ENCODE measurements at places on chromosomes 6 and 20.
A peak's percentile ranks its signal among the peaks of the same experiment; 100 is the strongest.

DNA sequence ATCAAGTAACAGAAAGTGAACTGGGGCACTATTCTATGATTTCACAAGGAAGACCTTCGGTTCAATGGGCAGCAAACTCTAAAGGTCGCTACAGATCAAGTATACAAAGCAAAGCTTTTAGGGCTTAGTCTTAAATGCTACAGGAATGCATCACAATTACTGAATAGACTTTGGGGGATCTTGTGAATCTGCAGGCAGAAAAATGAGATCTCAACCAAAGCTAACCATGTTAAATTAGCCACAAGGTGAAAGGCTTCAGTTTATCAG lies 98.0 kb upstream of the TMEM30A start:
- DNase-seq: no peak
- peaks cover 9% of the 10 kb centered on the region for H3K27me3 ChIP-seq
- no peak overlapping the region for H3K27ac ChIP-seq
- H3K36me3 ChIP-seq: no peaks in the 10 kb centered on the region
- H3K4me3 ChIP-seq: no peak overlapping the region
- no peaks in the 10 kb centered on the region for H3K4me1 ChIP-seq

DNA sequence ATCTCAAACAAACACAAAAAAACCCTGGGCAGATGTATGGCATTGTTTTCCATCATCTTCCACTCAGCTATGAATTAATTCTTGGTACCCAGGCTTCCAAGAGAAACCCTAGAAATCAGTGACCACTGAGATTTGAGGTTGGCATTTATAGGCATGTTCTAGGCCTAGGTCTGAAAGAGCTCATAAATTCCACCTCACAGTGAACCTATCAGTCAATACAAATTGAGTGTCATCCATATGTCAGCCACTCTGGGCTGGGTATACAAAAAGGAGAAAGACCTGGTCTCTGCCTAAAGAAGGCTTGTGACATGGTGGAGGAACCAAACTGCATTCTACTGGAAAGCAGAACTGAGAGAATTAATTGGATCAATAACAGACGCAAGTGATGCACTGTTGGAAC lies 30.2 kb downstream of the C20orf173 start:
- H3K4me3 ChIP-seq: no peak overlapping the region
- peak overlapping the region; percentile 8 for H3K27ac ChIP-seq
- peaks cover 53% of the 10 kb centered on the region for H3K36me3 ChIP-seq
- no peaks in the 10 kb centered on the region for H3K27me3 ChIP-seq

- H3K27me3 ChIP-seq: no peaks in the 10 kb centered on the region
- H3K4me1 ChIP-seq: peaks cover 3% of the 10 kb centered on the region
- H3K4me3 ChIP-seq: no peak overlapping the region
- H3K36me3 ChIP-seq: peaks cover 39% of the 10 kb centered on the region
Observed at GRCh38 chr20:43694763-43695162, 27.8 kb downstream of the MYBL2 start.

DNA sequence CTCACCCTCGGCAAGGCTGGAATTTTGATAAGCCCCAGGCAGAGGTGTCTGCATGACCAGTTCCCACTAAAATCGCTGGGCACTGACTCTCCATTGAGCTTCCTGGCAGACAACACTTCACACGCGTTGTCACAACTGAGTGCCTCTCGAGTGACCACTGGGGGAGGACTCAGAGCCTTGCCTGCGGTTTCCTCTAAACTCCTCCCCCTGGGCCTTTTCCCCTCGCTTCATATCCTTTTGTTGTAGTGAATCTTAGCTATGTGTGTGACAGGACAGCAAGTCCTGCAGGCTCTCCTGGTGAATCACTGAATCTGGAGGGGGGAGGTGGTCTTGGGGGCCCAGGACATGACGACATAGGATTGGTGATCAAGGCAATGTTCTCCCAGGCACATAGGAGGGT lies 670.8 kb downstream of the PRKN start:
- no peaks in the 10 kb centered on the region for H3K27me3 ChIP-seq
- no peak for DNase-seq
- no peak overlapping the region for H3K4me3 ChIP-seq
- no peaks in the 10 kb centered on the region for H3K36me3 ChIP-seq

DNA sequence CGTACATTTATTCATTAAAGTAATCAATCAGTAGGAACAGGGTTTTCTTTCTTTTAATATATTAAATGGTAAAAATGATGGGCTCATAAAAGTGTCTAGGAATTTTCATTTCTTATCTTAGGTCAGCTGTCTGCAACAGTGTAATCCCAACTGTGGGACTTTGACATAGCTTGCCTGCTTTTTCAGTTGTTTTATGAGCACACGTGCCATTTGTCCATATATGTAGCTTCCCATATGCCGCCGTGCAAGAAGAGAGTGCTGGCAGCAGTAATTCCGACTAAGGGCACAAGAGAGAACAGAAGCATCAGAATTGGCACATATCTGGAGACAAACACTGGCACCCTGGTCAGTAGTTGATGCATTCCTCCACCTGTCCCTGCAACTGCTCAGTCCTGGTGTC lies 20.9 kb upstream of the EEF1E1 start:
- no peak overlapping the region for H3K27ac ChIP-seq
- H3K27me3 ChIP-seq: peaks cover 14% of the 10 kb centered on the region
- H3K4me3 ChIP-seq: no peak overlapping the region
- no peaks in the 10 kb centered on the region for H3K36me3 ChIP-seq
- no peak for DNase-seq

DNA sequence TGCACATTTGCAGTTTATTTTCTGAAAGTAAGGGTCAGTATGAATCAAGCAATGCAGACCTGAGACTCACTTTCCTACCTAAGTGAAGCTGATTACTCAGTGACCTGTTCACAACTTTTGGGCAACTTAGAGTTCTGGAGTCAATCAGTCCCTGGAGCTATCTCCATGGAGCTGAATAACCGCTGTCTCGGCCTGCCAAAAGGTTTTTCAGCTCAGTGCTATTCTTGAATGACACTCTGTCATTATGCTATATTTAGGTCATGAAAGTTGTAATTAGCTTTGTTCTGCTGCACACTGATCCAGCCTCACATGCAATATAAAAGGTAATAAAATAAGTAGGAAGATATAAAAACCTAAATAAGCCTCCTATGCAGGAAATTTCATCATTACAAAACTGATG lies 356.0 kb downstream of the BMP2 start:
- H3K4me3 ChIP-seq: no peak overlapping the region
- no peaks in the 10 kb centered on the region for H3K36me3 ChIP-seq
- H3K27me3 ChIP-seq: no peaks in the 10 kb centered on the region
- H3K4me1 ChIP-seq: no peaks in the 10 kb centered on the region
- no peak for DNase-seq
- no peak overlapping the region for H3K27ac ChIP-seq

DNA sequence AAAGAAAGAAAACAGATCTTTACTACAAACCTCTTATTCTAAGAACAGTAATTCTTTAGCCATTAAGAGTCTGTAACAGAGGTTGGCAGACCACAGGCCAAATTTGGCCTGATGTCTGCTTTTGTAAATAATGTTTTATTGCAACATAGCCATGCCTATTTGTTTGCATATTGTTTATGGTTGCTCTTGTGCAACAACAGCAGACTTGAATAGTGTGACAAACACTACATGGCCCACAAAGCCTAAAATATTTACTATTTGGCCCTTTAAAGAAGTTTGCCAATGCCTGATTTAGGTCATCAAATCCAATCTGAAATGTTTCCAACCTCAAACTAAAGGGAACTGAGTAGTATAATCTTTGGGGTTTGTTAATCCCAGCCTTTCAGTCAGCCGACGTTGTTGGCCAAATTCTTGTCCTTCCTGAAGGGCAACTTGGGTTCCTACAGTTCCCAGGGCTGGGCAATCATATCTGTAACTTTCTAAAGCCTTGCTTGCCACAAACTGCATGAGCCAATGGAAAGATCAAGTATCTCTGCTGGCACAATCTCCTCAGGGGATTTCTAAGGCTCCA lies 33.9 kb upstream of the TBC1D20 start:
- H3K36me3 ChIP-seq: peaks cover 58% of the 10 kb centered on the region
- H3K27me3 ChIP-seq: no peaks in the 10 kb centered on the region
- no peak overlapping the region for H3K27ac ChIP-seq
- no peak for DNase-seq
- no peaks in the 10 kb centered on the region for H3K4me1 ChIP-seq

GRCh38 chr6:79548304-79548703 lies 11.1 kb upstream of the LCA5 start:
- no peak for DNase-seq
- H3K27ac ChIP-seq: no peak overlapping the region
- H3K27me3 ChIP-seq: no peaks in the 10 kb centered on the region
- H3K36me3 ChIP-seq: no peaks in the 10 kb centered on the region

DNA sequence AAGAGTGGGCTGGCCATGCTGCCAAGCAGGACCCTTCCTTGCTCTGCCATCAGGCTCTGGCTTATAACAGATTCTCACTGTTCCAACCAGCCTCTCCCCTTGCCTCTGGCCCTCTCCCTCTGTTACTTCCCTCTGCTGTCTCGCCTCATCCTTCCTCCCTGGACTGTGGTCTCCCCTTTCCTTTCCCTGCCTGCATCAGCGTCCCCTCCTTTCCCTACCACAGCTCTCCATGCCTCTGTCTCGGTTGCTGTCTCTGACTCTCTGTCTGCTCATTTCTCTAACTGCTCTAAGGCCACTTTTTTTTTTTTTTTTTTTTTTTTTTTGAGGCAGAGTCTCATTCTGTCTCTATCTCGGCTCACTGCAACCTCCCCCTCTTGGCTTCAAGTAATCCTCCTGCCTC lies 173.4 kb downstream of the PTPRT start:
- H3K4me3 ChIP-seq: no peak overlapping the region
- peaks cover 2% of the 10 kb centered on the region for H3K27me3 ChIP-seq
- H3K4me1 ChIP-seq: no peaks in the 10 kb centered on the region

DNA sequence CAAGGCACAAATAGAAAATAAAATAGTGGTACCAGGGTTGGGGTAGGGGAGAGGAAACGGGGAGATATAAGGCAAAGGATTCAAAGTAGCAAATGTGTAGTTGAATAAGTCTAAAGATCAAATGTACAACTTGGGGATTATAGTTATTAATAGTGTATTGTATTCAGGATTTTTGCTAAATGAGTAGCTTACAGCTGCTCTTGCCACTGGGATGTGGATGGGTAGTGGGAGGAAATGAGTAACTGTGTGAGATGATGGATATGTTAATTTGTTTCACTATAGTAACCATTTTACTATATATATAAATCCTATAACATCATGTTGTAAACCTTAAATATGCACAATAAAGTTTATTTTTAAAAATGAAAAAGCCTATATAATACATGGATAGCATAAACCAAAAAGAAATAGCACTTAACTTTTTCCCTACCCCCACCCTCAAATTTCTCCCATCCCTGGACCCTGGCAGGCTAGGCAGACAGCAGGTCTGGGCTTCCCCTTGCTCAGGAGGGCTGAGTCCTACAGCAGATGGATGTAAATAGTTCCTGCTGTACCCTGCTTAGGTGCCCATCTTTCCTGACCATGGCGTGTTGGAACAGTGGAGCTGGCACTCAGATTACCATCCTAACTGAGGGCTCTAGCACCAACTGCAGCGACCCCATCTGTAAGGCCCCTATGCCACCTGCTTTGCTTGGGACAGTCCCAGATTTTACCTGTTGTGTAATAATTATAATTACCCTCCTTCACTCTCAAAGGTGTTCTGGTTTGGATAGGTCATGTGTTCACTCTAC lies 28.6 kb upstream of the PBOV1 start:
- DNase-seq: no peak
- no peaks in the 10 kb centered on the region for H3K36me3 ChIP-seq
- peaks cover 10% of the 10 kb centered on the region for H3K27me3 ChIP-seq
- no peaks in the 10 kb centered on the region for H3K4me1 ChIP-seq

DNA sequence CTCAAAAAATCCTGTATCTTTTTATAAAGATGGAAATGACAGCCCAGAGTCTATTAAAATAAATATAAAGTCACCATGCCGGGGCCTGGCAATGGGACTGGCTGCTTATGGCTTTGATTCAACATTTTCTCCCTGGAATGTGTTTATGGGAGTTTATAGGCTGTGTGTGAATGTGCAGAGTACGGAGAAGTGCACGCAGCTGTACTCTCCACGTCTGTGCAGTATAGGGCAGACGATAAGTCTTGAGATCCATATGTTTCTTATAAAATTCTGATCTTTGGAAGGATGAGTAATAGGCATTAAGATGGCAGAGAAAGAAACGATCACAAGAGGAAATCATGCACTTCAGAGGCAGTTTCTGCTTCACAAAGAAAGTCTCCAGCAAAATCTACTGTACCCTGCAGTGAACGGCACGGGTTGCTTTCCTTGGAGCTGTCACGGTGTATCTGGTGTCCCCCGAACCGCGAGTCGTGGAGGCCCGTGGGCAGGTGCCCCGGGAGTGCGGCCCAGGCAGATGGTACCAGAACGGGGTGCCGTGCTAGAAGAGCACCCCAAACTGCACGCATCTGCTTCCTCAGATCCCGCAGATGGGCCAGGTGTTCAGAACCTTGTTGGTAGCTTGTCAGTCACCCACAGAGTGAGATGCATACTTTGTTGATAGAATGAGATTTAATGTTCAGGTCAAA lies 382.5 kb downstream of the TAF4 start:
- H3K27me3 ChIP-seq: peaks cover 2% of the 10 kb centered on the region
- H3K4me1 ChIP-seq: no peaks in the 10 kb centered on the region
- no peak for DNase-seq
- H3K4me3 ChIP-seq: no peak overlapping the region
- no peaks in the 10 kb centered on the region for H3K36me3 ChIP-seq
- H3K27ac ChIP-seq: no peak overlapping the region

DNA sequence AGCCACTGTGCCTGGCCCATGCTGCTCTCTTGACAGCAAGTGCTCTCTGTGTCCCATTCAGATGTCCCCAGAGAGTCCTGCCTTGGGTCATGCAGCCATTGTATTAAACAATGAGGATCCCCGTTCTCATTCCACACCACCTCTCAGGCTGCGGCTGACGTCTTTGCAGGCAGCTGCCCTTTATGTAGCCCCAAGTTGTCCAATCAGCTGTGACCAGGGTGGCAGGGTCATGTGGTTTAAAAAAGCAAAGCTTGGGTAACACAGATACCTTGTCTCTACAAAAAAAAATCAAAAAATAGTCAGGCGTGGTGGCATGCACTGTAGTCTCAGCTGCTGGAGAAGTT lies 13.2 kb downstream of the GCNT2 start:
- H3K4me3 ChIP-seq: no peak overlapping the region
- H3K4me1 ChIP-seq: peaks cover 52% of the 10 kb centered on the region
- H3K27me3 ChIP-seq: no peaks in the 10 kb centered on the region
- H3K36me3 ChIP-seq: no peaks in the 10 kb centered on the region

- H3K36me3 ChIP-seq: no peaks in the 10 kb centered on the region
- H3K27ac ChIP-seq: no peak overlapping the region
- H3K4me3 ChIP-seq: no peak overlapping the region
Observed at GRCh38 chr6:71309656-71310055, 21.0 kb downstream of the OGFRL1 start.

- H3K27ac ChIP-seq: no peak overlapping the region
- H3K4me3 ChIP-seq: no peak overlapping the region
Observed at GRCh38 chr6:78552435-78552834, 314.9 kb upstream of the IRAK1BP1 start.

- no peaks in the 10 kb centered on the region for H3K27me3 ChIP-seq
- DNase-seq: no peak
- H3K4me3 ChIP-seq: no peak overlapping the region
- H3K36me3 ChIP-seq: no peaks in the 10 kb centered on the region
- no peak overlapping the region for H3K27ac ChIP-seq
- H3K4me1 ChIP-seq: no peaks in the 10 kb centered on the region
Observed at GRCh38 chr6:90790058-90790457, 203.2 kb upstream of the MAP3K7 start.
